ENCODE measurements at places on chromosomes 7 and 10.

GRCh38 chr10:88152728-88153133 lies 289.3 kb downstream of the PTEN start:
- no peak for DNase-seq

DNA sequence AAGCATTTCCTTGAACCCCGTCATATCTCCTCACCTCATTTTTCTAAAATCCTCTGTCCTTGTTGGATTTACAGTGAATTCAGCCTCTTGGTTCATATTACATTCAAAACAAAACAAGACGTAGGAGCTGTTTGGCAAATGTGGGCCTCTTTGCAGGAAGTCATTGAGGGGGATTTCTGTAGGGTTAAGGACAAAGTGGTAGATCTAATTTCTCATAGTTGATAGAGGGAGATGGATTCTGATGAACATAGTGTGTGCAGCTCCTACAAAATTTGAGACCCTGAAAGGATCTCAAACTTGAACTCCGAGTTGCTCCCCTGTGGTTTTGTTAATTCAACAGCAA lies 682 bp downstream of the TBXAS1 start:
- no peak for DNase-seq

DNA sequence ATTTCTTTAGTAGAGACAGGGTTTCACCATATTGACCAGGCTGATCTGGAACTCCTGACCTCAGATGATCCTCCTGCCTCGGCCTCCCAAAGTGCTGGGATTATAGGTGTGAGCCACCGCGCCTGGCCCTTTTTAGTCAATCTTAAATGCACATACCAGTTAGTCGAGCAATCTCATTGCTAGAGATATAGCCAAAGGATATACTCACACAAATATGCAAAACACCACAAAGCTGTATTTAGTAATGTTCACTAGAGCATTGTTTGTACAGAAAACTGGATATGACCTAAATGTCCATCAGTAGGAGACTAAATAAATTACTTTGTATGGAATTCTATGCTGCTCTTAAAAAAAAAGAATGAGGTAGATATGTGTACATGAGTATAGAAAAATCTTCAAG lies 24.5 kb upstream of the IL6 start:
- DNase-seq, result no peak

DNA sequence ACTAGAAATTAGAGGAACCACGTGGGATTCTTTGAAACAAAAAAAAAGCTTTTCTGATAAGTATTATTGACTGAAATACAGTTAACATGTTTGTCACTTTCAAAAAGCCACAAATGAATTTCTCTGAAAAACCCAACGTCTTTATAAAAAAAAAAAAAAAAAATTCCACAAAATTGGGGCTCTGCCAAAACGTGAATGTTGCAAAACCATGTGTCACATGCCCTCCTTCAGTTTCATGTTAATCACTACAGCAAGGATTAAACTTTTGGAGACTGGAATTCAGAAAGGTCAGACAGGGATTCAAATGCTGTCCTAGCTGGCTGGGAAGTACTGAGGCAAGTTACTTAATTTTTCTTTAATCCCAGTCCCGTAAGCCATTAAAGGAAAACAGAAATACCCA lies 278.0 kb upstream of the KLF14 start:
- no peak for DNase-seq

- no peak for DNase-seq
Observed at GRCh38 chr7:104914421-104914820, 99.6 kb upstream of the KMT2E start.

- DNase-seq, result no peak
Observed at GRCh38 chr10:86348321-86349210, 18.0 kb downstream of the GRID1 start.

GRCh38 chr7:131008840-131009711 lies 275.1 kb upstream of the KLF14 start:
- no peak for DNase-seq
